ENCODE measurements at places on chromosomes 11 and 22.

DNA sequence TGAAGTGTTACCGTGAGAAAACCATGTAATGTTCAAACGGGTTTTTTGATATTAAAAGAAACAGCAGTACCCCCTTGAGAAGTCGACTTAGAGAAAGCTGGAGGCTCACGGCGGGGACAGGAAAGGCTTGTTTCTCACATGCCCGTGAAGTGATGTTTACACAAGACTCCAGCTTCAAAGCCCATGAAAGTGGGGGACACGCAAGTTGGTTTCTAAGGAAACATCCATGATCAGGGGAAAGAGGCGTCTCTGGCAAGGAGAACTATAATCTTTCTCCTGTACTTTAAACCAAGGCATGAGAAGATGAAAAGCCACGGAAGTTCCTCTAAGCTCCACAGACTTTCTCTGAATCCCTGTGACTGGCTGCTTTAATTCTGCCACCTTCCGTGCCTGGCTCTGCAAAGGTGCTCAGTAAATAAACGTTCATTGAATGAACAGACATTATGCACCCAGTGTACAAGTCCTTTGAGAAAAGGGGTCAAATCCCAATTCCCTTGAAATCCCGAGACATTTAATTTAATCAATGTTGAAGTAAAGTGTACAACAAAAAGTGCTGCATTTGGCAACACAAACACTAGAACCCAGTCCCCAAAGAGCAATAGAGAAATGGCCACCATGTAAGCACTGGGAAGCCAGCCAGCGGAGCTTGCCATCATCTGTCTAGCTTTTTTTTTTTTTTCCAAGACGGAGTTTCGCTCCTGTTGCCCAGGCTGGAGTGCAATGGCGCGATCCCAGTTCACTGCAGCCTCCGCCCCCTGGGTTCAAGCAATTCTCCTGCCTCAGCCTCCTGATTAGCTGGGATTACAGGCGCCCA lies 58.7 kb downstream of the AHNAK start:
- no peak for DNase-seq

DNA sequence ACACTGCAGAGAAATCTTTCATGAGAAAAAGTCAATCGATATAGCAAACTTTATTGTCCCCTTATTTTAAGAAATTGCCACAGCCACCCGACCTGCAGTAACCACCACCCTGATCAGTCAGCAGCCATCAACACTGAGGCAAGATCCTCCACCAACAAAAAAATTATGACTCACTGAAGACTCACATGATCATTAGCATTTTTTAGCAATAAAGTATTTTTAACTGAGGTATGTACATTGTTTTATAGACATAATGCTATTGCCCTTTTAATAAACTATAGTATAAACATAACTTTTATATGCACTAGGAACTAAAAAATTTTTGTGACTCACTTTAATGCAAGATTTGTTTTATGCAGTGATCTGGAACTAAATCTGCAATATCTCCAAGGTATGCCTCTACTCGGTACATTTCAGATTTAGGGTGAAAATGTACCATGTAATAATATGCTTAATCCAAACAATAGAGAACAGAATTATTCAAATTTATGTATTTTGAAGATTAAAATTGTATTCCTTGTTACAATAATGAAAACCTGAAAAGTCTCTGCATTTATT lies 79.2 kb upstream of the CEP126 start:
- no peak for DNase-seq

DNA sequence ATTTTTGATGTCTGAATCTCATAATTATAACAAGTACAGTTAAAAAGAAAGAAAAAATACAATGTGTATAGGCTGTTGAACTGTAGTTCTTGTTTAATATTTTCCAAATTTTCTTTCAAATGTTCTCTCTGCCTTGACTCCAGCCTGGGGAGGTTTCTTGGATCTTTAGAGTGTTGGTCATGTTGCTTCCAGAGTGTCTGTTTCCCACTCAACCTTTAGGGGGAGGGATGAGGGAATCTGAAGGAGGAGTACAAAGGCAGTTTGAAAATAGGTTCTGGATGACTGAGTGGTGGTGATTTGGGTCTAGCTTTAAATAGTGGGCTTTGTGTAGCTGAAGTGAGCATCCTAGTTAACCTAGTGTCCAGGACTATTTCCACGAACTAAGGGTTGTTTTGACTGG lies 2.0 kb downstream of the CTNND1 start:
- DNase-seq: no peak

DNA sequence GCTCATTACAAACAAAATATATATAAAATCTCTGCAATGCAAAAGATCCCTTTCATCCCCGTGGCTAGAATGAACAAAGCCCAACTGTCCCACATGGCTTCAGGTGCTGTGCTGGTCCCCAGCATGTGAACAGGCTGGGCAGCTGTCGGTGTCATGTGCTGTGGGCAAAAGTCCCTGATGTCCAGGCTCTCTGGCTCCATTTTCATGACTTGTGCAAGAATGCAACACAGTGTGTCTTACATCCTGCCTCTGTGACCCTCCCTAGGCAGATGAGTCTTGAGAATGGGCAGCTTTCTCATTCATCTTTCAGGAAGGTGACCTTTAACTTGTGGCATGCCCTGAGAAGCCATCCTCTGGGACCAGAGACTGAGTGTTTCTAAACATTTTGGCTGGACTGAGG lies 14.5 kb downstream of the GUCD1 start:
- DNase-seq: no peak

GRCh38 chr11:134759274-134759673 lies 347.2 kb upstream of the B3GAT1 start:
- no peak for DNase-seq

GRCh38 chr11:63760487-63761079 lies 8.0 kb downstream of the ZFTA start:
- DNase-seq: no peak

GRCh38 chr11:107747622-107748021 lies 35.8 kb upstream of the SLN start:
- no peak for DNase-seq

- DNase-seq: no peak
These were observed 1122.3 kb downstream of the BRD1 start for GRCh38 chr22:48705159-48705916.

- DNase-seq: no peak
These were observed 1.3 kb downstream of the HPS5 start for GRCh38 chr11:18320617-18321016.
